ENCODE measurements at places on chromosomes 3 and 15.

- DNase-seq, result peak; percentile 15
These were observed at the start of gene GLDN for GRCh38 chr15:51341366-51342226. GLDN (plus strand) TSS chr15:51341655; CDS start chr15:51341685, 30 bp downstream.

- DNase-seq, result no peak
These were observed 148.6 kb upstream of the STRIT1 start for GRCh38 chr3:155442072-155442471.

GRCh38 chr3:174266476-174266875 is 592.7 kb upstream of the NAALADL2 start:
- DNase-seq, result no peak

DNA sequence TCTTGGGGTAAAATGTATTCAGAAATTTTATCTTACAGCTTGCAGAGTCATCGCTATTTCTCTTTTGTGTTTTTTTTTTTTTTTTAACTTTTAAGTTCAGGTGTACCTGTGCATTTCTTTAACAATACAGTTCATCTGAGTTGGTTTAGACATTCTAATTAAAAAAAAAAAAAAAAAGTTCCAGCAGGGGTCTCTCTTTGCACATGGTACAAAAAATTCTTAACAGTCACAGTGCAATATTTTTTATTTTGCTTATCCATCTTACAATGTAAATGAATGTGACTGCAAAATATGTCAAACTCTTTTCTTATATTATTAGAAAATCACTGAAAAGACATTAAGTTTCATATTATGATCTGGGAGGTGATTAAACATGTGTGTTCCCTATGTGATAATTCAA is 47.5 kb upstream of the SLC9A9 start:
- no peak for DNase-seq

DNA sequence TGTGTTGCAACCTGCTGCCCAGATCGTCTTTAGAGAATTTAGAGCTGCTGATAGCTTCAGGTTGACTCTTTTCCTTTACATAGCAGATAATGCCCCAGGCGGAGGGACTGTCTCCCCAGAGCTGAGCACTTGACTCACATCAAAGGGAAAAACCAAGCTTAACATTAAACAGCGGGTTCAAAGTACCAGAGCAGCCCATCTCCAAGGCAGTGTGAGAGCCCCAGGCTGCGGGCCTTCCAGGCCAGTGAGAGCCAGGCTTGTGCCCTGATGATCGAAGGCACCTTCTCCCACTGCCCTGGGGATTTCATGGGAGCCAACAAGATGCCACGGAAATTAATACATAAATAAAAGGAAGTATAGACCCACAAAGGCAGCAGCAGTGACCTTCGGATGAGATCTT is 275.6 kb downstream of the XXYLT1 start:
- DNase-seq, result no peak

GRCh38 chr3:129116482-129116946 is 5.1 kb downstream of the RAB43 start:
- no peak for DNase-seq

DNA sequence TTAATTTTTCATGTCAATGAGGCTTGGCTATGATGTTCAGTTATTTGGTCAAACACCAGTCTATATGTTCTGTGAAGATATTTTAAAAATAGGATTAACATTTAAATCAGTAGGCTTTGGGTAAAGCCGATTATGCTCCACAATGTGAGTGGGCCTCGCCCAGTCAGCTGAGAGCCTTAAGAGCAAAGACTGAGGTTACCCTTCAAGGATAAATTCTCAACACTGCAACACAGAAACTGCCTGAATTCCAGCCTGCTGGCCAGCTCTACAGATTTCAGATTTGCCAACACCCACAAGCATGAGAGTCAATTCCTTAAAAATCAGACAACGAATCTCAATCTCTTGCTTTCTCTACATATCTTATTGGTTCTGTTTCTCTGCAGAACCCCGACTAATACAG is 188.3 kb downstream of the PLCH1 start:
- DNase-seq, result no peak

DNA sequence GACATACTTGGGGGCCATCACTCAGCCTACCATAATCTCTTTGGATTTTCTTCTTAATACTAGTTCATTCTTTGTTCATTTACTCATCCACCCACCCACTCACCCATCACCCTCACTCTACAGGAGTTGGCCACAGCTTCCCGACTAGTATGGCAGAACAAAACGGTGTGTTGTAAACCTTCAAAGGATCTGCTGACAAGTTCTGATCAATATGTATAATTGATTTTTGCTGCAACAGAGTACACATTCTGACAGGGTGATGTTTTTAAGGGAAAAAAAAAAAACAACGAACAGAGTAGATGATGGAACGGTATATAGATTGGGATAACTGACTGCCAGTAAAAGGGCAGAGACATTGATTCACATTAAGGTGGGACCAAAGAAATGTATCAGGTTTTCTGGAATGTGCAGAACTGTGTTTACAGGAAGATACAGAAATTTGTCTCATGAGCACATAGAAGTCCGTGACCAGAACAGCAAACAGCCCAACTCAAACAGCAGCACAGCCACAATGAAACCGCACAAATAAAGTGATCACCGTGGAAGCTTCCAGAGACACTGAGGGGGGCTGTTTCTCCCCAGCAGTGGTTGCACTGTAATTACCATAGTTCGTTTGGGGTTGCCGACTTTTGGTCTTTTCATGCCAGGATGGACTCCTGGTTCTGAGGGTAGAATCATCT is 931.9 kb downstream of the FHIT start:
- no peak for DNase-seq

DNA sequence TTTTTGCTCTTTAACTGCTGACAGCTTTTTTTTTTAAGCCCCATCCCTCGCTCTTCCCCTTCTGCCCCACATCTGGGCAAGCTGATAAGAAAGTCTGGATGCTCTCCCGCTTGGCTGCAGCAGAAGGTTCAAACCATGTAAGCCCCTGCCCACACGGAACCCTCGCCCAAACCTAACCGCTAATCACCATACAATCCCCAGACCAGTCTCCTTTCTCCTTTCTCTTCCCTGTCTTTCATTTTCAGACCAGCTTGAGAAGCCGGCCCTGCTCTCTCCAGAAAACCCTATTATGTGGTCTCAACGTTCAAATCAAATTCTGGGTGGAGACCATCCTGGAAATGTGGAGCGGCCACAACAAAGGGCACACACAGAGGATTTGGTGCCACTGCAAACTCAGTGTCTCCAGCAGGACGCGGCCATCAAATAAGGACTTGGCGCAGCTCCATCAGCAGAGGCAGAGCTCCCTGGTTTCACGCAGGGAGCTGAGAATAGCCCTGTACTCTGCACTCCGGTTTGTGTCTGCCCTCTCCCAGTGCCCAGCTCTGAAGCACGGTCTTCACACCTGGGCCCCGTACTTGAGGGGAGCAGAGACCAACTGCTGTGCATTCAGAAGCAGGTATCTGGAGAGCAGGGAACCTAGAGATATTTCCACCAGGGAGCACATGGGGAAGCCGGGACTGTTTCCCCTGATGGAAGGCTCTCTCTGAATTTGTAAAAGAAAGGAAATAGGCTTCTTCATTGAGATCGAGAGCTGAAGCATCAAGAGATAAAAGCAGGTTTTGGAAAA is 92.6 kb downstream of the XXYLT1 start:
- DNase-seq, result peak; percentile 37

GRCh38 chr15:67506775-67507747 is 13.9 kb upstream of the C15orf61 start:
- DNase-seq, result peak; percentile 34

- DNase-seq, result no peak
These were observed 11.5 kb upstream of the CMTM8 start for GRCh38 chr3:32226875-32227500.

DNA sequence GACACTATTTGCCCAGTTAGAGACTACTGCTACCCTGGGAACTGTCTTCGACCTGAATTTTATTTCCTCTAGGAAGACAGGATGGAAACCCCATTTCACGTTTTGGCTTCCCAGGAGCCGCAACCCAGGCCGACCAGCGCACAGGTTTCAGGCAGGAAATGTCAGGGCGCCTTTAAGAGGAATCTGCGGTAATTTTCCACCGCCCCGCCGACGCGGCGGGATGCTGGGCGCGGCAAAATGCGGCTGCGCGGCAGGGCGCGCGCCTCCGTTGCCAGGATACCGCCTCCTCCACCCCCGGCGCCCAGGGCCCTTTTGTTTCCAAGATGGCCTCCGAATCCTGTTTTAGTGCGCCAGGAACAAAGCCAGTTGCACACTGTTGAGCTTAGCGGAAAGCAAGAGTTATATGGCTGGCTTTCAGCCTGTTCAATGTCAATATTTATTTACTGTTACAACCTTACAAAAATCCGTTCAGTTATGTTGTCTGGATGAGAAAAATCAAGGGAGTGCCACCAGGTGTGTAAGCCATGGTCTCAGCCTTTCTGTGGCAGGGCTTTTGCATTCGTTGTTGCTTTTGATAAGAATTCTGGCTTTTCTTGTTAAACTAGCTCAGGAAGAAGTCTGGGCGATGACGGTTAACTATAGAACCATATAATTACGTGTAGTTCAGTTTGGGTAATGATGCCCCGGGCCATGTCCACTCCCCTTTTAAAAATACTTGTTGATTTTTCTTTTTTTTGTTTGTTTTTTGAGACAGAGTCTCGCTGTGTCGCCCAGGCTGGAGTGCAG is 79.7 kb upstream of the CHD2 start:
- peak; percentile 95 for DNase-seq

DNA sequence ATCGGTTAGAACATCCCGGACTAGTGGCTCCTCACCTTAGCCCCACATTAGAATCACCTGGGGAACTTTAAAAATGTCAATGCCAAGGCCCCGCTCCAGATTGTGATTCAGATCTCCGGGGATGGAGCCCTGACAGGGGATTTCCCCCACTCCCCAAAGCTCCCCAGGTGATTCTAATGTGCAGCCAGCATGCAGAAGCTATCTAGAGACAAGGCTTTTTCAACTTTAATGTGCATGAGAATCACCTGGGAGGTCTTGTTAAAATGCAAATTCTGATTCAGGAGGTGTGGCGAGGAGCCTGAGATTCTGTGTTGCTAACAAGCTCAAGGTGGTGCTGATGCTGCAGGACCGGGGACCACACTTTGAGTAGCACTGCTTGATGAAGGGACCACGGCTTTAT is 156.7 kb downstream of the RAB11A start:
- no peak for DNase-seq

GRCh38 chr3:176839466-176839865 is 357.8 kb downstream of the TBL1XR1 start:
- no peak for DNase-seq

- no peak for DNase-seq
These were observed 82.8 kb downstream of the SEC22A start for GRCh38 chr3:123284399-123285010.

- DNase-seq, result no peak
These were observed 20.2 kb upstream of the TMEM41A start for GRCh38 chr3:185519021-185519420.

DNA sequence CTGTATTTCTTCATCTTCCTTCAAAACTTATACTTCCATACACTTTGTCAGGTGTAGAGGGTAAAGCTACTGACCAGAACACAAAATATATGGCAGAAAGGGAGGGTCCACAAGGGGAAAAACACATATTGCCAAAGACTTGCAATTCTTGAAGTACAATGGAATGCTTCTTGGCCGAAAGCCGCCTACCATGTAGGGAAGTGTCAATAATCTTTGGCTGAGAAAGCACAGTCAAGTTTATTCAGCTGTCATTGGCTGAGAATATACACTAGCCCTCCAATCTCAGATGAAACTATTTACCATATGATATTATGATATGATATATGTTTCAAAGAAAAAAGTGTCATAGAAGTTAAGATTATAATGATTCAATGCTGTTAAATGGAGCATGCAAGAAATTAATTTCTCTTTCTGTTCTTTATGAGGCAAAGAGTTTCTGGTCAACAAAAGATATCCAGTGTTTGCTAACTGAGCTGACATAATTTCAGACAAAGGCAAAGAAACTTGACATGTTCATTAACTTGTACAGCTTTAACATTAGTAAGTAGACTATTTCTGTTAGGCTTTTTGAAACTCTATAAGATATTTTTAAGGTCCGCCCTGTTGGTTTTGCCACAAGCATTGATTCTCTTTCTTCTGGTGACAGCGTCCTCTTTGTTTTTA is 89.0 kb upstream of the LPP start:
- DNase-seq, result peak; percentile 56

DNA sequence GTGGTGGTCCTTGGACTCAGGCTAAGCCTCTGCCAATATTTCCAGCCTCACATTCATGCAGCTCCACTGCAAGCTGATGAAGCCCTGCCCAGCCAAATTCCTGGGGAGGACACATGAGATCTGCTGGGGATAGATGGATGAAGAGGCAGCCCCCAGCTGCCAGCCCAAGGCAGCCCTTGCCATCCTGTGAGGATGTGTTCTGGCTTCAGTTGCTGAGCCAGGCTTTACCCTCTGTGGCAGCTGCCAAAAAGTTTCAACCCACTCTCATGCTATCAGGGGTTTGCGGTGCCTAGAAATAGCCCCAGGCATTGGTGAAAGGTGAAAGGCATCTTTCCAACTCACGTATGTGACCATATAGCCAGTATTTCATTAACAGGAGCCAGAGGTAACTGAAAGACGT is 37.6 kb downstream of the C2CD4A start:
- no peak for DNase-seq

DNA sequence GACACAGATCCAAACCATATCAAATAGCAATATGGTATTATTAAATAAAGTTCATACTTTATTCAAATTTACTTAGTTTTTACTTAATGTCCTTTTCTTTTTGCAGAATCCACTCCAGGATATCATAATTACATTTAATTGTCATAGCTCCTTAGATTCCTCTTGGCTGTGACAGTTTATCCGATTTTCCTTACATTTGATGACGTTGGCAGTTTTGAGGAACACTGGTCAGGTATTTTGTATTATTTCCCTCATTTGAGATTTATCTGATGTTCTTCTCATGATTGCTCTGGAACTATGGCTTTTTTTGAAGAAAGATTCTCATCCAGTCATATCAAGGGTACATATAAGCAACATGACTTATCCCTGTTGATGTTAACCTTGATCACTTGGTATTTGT is 198.3 kb upstream of the STAC start:
- no peak for DNase-seq

DNA sequence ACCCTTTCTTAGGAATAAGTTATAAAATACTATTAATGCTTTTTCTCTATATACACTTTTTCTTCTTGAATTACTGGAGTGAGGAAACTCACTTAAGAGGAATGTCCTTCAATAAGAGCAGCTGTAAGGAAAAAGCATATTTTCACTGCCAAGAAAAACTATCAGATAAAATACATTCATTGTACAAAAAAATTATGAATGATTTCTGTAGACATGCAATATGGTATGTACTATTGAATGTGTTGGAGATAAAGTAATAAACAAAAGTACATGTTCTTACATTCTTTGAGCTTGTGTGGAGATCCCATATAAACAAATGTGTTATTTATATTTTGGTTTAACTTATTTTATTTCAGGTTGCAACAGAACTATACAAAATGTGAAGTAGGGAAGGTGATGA is 241.0 kb upstream of the ZNF717 start:
- no peak for DNase-seq

Measured in right lung (tissue), 10 donors.